ENCODE measurements at places on chromosomes 5 and 9.

GRCh38 chr5:154334406-154335064 lies 111.3 kb upstream of the SAP30L start:
- no peak for DNase-seq

GRCh38 chr5:152532714-152533113 lies 127.6 kb upstream of the NMUR2 start:
- no peak for DNase-seq

DNA sequence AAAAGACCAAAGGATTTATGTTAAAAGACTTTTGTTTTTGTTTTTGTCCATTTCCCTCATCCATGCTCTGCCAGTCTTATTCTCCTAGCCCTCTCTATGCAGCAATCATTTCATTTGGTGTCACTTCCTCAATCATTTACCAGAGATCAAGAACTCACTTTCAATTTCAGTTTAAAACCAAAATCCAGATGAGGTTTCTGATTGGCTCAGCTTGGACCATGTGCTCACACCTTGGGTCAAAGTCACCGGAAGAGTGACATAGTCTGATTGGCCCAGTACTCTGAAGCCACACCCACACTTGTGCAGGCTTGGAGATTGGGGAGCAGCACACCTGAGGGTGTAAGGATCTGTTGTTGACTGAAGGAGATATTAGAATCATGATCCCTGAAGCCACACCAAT lies 79.6 kb downstream of the TLR4 start:
- no peak for DNase-seq

- no peak for DNase-seq
These were observed 345.6 kb downstream of the EBF1 start for GRCh38 chr5:158754018-158754514.
